ENCODE measurements at places on chromosomes 6 and 20. TPM values are rescaled to one million over a fixed set of nuclear protein-coding genes. Genes with fewer than 3 reads are reported as not detected.

DNA sequence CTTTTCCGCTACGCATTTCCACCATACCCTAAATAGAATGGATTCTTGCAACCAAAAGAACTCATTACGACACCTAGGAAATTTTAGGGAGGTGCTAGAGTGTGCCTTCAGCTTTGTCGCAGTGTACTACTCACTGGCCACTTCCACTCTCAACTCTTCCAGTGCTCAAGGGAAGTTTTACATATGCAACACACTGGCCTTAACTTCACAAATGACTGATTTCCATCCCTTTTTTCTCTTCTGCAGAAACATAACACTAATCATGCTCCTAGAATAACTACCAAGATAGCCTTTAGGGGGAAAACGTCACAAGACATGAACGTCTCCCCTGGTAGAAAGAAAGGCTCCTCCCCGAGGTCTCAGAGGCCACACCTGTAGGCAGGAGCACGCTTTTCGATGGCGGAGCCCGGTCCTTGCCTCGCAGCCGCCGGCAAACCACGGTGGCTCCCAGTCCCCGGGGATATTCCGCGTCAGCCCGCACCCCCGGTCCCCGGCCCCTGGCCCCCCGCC, 584 bp downstream of the LYRM4 start:
- DNase-seq = peak; percentile 31

DNA sequence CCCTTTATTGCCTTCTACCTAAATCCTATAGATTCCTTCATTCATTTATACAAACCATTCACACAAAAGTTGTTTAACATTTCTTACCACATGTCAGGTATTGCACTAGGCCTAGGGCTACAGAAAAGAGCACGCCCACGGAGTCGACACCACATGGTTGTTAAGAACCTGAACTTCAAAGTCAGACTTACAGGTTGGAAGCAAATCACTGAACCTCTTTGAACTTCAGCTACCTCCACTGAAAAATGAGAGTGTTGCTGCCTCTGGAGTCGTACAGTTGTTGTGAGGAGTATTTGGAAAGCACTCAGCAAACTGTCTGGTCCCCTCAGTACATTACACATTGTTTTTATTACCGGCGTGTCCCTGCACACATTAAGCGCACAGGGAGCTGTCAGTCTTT, 3.3 kb upstream of the SLPI start:
- no peak for DNase-seq

GRCh38 chr6:100482698-100483097, 18.0 kb upstream of the SIM1 start:
- no peak for DNase-seq

Gene ADTRP
- total RNA-seq = not detected

DNA sequence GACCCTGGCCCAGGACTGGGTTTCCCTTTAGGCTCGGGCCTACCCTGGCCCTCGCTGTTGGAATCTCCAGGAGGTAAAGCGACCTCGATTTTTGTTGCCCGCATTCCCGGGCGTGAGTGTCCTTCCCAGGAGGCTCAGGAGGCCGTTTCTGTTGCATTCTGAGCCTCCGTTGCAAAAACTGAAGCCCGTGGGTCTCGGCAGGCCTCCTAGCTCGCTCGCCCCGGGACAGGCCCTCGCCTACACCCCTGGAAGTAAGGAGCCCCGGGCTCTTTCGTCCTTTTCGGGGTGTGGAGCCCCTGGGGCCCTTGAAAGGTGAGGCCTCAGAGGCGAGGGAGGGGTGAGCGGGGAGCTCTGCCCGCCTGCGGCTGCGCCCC, 2.3 kb downstream of the NR2E1 start:
- DNase-seq = no peak

GRCh38 chr6:71533939-71534379, 245.3 kb downstream of the OGFRL1 start:
- peak; percentile 30 for DNase-seq

Gene TMEM170B
- total RNA-seq = 19.3 TPM
